ENCODE measurements at places on chromosomes 12 and 14.

GRCh38 chr12:129830796-129831195 lies 73.0 kb downstream of the TMEM132D start:
- DNase-seq = no peak

DNA sequence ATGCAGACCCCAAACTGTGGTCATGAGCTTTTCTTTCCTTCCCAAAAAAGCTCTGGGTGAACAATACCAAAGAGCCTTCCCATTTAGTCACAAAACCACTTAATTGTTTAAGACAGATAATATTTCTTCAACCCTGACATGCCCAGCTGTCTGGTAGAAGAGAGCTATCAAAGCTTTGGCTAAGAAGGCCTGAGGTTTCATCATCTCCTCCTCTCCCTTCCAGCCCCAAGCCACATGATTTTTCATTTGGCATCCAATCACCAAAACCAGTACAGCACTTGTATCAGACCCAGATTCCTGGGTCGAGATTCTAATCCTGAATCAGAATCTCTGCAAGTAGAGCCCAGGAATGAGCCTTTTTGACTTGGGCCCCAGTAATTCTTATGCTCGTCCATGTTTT lies 199.6 kb upstream of the TMEM260 start:
- no peak for DNase-seq

GRCh38 chr12:98532687-98533304 lies 17.4 kb downstream of the TMPO start:
- no peak for DNase-seq

DNA sequence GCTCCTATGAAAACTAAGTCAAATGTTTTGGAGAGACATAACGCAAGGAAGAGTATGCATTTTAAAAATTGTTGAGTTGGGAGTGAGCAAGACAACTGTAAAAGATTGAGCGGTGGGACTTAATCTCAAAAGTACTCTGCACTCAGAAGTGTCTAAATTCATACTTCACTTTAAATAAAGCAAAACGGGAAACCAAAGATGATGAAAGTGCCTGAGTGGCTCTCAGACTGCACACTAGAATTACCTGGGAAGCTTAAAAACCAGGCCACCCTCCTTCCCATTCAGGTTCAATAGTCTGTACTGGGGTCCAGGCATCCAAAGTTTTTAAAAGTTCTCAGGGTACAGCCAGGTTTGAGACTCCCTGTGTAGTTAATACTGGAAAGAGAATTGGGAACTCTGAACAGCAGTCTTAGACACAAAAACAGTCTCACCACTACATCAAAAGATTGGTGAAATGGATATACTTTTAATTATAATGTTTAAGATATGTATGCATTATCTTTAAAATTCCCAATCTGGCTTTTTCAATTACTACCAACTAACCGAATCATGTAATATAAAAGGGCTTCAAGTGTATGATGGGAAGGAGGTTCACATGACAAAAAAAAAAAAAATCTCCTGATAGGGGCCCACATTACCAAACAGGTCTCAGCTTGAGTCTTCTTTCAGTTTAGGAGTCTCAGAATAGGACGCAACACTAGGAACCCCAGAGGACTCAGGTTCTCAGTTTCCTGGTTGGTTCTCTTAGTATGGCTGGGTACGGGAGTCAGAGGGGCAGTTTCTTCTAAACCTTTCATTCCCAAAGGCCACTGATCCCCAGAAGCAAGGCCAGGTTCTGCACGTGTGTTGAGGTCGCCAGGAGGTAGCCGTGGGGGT lies 1.0 kb downstream of the HOMEZ start:
- no peak for DNase-seq

- no peak for DNase-seq
Measured at GRCh38 chr12:46451276-46452021, 78.9 kb upstream of the SLC38A2 start.

DNA sequence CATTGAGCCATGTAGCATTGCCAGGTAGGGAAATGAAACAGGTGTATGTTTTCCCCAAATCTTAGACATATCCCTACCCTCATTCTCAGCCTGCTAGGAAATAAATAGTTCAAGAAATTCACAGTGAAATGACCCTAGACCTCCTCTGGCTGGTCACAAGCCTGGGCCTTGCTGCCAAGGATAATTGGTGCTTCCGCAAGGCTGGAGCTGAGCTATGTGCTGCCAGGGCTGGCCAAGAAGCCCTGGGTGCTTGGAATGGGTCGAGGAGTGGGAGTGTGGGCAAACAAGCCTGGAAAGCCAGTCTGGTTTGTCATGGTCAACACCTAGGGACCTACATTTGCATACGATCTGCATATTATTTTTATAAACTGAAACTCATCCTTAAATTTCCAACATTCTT lies 31.3 kb upstream of the SLC10A1 start:
- DNase-seq = no peak

DNA sequence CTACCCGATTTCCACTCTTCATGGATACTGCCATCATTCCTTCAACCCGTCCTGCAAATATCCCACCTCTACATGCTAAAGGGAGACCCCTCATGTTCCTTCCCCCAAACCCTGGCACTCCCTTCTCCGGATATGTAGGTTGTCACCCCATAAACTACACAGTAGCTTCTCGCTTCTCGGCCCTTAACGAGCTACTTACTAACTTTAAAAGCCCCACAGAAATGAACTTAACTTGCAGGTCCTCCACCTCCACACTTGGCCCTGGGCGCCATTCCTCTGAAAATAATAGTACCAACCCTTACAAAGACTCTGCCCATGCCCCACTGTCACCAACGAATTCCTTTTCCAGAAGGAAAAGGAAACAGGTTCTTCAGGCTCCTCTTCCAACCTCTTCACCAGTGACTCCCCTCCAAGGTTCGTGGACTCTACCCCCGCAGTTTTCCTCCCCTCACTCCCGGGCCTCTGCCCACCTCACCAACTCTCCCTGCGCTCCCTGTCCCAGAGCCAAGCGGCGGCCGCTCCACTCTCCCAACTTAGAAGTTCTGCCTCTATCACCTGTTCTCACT lies 1.2 kb downstream of the SPPL3 start:
- DNase-seq = no peak

Measured in right forelimb (tissue), 1 donor.